Activated CD4-positive, alpha-beta T cell treated with anti-CD3 and anti-CD28 coated beads, Interleukin-2, amount 50 U/mL, for 1 hour (primary cell): ENCODE measurements at places on chromosomes 11 and 22.

DNA sequence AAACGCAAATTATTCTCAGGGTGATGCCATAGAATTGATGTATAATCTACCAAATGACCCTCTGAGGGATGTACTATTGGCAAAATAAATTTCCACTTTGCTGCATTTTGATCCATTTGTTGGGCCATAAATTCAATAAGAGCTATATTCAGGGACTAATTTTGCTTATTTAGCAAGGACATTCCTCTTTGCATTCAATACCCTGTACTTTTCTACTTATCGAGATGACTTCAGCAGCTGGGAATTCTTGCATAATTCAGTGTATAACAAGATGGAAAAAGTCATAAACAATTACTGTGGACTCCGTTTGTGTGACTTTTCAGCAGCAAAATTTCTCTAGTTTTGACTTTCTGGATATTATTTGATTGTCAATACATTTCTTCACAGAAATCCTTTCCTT lies 744.7 kb upstream of the CCDC179 start:
- DNase-seq, result no peak

- no peak for DNase-seq
These were observed 389.1 kb upstream of the TENM4 start for GRCh38 chr11:79829891-79830290.

DNA sequence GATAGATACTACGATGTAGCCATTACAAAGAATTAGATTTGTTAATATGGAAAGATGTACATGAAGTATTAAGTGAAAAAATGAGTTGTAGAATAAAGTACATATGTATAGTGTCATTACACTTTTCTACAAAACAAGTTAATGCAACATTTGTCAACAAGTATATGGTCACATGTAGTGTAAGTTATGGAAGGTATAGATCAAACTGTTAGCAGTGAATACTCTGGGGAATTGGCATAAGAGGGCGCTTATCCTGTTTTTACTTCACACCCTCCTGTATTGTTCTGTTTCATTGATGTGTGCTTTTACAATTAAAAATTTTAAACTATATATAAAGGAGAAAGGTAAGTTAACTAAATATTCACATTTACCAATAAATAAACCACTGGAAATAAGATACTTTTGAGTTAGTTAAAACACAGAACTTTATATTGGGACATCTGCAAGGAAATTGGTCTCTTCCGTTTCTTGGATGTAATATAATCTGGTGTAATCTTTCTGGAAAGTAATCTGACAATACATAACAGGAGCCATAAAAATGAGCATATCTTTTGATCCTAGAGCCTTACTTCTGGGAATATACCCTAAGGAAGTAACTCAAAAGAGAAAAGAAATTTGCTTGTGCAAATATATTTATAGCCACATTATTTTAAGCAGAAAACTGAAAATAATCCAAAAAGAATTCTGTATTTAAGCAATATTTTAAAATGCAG lies 34.5 kb downstream of the CSTPP1 start:
- no peak for DNase-seq

DNA sequence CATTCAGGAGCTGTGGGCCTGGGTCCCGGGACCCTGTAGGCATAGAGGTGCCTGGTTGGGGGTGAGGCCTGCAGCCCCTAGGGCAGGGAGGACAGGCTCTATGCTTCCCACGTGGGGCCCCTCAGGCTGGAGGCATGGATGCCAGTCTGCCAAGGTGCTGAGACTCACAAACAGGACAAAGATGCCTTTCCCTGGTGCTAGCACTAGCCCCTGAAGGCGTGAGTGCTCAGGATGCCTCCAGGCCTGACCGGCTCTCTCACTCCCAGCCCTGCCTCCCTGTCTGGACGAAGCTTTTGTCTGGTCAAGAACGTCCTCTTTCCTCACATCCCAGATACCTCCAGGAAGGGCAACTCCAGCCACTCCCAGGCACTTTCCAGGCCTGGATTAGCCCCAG lies 2.1 kb downstream of the CDC42BPG start:
- no peak for DNase-seq

DNA sequence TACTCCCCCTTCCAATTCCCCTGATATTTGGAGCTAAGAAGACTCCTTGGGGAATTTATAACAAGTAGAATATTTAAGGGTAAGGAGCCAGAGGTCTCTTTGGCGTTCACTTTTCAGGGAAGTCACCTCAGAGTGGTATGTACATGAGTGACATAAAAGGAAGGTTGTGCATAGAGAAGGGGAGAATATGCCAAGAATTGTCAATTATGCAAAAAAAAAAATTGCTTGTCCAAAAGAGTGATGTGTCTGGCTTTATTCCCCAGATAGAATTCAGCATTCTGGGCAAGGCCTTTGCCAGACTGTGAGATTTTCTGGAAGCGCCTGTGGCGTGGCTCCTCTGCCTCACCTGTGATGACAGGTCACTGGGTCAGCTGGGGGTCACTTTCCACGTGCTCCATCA lies 170.2 kb downstream of the MIAT start:
- DNase-seq, result no peak

GRCh38 chr22:37018815-37019308 lies 385 bp downstream of the TST start:
- no peak for DNase-seq

GRCh38 chr11:3867209-3868091 lies 12.0 kb downstream of the STIM1 start:
- DNase-seq, result no peak

- no peak for DNase-seq
These were observed 49.5 kb downstream of the PACS1 start for GRCh38 chr11:66119348-66120133.

- DNase-seq, result no peak
These were observed 31.3 kb downstream of the LINC01488 start for GRCh38 chr11:69512790-69513189.

GRCh38 chr11:11451501-11452005 lies 98.5 kb upstream of the CSNK2A3 start:
- no peak for DNase-seq

- DNase-seq, result peak; percentile 69
These were observed 4.6 kb upstream of the GALR3 start for GRCh38 chr22:37818409-37819104.

DNA sequence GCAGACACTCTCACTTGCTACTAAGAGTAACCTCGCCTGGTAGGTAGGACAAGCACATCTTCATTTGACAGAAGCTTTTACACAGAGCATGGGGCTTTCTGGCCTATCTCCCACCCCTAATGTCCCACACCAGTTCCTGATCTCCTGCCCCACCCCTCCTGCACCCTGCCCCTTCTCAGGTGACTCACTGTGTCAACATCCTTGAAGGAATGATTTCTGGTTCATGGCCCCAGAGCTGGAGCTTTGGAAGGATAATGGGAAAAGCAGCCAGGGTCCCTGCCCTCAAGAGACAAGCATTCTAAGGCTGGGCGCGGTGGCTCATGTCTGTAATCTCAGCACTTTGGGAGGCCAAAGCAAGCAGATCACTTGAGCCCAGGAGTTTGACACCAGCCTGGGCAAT lies 47.2 kb downstream of the LRFN4 start:
- DNase-seq, result no peak

DNA sequence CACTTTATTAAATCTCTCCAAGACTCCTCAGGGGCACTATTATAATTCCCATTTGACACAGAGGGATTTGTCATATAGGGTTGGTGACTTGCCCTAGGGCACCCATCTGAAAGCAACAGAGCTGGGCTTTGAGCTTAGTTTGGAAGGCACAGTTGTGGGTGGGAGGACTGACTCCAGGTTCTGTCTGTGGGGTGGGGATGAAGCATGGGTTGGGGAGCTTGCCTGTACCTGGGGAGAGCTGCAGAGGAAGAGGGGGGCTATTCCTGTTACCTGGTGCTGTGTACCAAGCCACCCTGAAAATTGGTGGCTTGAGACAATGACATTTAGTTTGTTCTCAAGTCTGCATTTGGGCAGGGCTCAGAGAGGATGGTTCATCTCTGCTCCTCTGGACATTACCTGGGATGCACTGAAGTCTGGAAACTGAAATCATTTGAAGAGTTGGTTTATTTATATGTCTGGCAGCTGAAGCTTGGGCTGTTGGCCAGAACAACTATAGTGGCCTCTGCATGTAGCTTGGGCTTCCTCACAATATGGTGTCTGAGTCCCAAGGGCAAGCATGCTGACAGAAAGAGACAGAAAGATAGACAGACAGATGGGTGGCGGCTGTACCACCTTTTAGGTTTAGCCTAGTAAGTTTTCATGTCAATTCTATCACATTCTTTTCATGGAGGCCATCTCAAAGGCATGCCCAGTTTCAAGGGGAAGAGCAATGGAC lies 44.9 kb downstream of the LRRC32 start:
- DNase-seq, result no peak

GRCh38 chr11:66126808-66127555 lies 56.9 kb downstream of the PACS1 start:
- DNase-seq, result peak; percentile 59

DNA sequence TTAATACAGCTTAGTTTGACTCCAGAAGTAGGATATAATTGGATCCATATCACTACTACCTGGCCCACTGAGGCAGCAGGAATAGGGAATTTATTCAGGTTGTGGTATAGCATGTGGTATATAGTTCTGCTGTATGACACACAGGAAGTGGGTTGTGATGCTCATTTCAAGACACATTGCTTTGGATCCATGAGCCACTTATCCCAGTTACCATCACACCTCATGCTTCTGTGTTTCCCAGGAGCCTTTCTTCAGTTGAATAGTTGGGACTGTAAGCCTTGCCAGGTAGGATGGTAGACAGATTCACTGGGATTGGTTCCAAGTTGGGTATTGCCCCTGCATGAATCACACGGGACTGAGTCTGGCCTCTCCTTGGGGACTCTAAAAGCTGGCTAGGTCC lies 9.9 kb upstream of the SLC37A2 start:
- no peak for DNase-seq

DNA sequence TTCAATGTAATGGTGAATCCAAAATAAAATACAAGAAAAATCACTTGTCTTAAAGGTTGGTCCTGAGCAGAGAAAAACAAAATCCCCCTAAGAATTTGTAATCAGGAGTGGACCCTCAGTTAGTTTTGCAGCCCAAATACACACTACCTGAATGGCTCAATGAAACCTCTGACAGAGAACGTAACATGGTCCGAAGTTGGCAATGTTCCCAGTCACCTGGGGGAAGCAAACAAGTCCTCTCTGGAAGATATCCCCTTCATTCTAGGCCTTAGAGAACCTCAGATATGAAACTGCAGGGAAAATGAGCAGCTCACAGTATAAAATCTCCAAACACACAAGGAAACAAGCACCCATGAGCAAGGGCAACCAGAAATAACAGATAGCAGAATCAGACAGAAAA lies 58.2 kb downstream of the MORC2 start:
- DNase-seq, result no peak

DNA sequence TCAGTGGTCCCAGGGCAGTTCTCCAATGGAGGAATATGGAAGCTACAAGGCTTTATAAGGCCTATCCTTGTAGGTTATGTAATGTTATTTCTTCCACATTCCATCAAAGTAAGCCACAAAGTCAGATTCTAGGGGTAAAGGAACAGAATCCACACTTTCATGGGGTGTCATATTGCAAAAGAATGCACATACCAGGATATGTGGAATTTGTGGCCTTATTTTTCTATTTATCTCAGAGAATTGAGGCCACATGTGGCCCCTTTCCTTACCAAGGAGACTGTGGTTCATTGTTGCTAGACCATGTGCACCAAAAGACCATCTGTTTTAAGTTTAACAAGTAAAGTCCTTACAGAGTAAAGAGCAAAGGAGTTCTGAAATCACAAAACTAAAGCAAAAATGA lies 12.9 kb downstream of the LRRC4C start:
- DNase-seq, result no peak

GRCh38 chr22:41560095-41560471 lies 727 bp upstream of the CSDC2 start:
- no peak for DNase-seq

DNA sequence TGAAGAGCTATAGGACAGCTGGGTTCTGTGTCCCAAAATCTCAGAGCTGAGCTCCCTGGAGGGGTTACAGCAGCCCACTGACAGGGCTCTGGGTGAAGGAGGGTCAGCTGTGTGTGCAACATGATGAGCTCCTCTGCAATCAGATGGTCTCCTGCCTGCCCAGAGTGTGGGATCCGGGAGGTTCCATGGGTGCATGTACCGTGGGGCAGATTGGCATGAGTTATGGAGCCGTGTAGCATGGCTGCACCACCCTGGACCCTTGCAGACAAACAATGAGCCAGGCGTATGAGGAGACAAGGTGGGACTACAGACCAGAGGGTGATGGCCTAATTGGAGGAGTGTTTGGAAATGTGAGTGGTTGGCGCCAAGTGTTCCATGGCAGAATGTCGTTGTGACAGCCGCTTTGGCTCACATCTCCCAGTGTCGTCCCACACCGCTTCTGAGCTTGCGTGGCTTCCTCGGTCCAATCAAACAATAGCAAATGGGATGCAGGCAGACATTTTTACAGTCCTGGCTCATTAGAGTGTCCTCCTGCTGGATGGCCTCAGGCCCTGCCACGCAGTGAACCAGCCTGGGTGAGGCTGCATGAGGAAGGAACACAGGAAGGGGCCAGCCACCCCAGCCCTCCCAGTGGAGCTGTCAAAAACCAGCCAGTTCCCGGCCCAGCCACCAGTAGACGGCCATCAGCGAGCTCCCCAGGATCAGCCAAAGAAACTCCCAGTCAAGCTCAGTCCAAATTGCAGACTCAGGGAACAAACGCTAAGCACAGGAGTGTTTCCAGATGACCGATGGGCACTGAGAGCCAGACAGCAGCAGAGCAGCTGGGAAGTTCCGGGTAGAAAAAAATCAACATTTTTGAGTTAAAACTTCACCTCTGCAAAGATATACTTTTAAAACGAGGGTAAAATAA lies 1066.9 kb downstream of the BRD1 start:
- no peak for DNase-seq
